Stimulated activated CD4-positive, alpha-beta T cell treated with anti-CD3 and anti-CD28 coated beads, Interleukin-4, amount 100 ng/mL, for 4 hours (primary cell): ENCODE measurements at places on chromosomes 3 and 15.

DNA sequence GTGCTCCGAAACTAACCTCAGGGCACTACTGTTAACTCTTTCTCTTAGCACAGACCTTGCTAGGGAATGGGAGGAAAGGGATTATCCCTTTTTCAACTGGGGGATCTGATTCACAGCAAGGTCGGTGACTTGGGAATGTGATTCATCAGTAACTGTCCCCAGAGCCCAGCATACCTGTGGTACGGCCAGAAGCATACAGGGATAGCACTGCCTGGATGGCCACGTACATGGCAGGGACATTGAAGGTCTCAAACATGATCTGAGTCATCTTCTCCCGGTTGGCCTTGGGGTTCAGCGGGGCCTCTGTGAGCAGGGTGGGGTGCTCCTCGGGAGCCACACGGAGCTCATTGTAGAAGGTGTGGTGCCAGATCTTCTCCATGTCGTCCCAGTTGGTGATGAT, 2.3 kb downstream of the ACTC1 start:
- DNase-seq: no peak

DNA sequence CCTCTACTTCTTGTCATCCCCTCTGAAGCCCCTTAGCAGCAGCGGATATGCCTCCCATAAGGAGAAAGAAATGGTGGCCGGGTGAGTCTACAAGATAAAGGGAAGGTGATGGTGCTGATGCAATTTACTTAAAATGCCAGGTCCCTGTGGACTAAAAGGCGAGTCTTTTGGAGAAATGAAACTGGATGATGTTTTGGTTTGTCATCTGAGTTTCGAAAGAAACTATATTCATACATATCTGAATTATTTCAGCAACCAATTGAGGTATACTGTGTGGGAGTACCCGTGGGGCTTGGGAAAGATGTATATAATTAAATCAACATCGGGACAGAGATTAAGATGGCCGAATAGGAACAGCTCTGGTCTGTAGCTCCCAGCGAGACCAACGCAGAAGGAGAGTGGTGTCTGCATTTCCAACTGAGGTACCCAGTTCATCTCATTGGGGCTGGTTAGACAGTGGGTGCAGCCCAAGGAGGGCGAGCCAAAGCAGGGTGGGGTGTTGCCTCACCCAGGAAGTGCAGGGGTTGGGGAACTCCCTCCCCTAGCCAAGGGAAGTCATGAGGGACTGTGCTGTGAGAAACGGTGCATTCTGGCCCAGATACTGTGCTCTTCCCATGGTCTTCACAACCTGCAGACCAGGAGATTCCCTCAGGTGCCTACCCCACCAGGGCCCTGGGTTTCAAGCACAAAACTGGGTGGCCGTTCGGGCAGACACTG, 210.6 kb upstream of the CHRM5 start:
- DNase-seq: no peak

DNA sequence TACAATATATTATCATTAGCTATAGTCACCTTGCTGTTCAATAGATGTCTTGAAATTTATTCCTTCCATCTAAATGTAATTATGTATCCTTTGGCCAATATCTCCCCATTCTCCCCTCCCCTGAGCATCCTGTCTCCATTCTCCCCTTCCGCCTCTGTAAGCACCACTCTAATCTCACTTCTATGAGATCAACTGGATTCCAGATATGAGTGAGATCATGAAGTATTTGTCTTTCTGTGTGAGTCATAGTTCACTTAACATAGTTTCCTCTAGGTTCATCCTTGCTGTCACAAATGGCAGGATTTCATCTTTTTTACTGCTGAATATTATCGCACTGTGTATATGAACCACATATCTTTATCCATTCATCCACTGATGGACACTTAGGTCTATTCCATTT, 148.8 kb upstream of the NDN start:
- DNase-seq: no peak

DNA sequence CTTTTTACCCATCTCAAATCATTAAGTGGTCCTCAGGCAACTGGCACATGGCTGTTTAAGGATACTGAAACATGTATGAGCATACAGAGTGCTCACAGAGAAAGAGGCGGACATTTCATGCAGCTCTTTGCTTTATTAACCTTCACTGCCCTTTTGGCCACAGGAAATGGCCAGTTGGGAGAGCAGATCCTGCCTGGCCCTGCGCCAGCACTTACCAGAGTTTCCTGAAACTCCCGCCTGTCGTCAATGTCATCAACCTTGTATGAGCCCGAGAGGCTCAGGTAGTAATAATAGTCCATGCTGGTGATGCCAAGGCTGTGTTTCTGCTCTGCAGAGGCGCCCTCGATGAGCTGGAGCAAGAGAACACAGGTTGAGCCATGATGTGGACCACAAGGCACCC, 17.8 kb downstream of the LDHAL6B start:
- no peak for DNase-seq

DNA sequence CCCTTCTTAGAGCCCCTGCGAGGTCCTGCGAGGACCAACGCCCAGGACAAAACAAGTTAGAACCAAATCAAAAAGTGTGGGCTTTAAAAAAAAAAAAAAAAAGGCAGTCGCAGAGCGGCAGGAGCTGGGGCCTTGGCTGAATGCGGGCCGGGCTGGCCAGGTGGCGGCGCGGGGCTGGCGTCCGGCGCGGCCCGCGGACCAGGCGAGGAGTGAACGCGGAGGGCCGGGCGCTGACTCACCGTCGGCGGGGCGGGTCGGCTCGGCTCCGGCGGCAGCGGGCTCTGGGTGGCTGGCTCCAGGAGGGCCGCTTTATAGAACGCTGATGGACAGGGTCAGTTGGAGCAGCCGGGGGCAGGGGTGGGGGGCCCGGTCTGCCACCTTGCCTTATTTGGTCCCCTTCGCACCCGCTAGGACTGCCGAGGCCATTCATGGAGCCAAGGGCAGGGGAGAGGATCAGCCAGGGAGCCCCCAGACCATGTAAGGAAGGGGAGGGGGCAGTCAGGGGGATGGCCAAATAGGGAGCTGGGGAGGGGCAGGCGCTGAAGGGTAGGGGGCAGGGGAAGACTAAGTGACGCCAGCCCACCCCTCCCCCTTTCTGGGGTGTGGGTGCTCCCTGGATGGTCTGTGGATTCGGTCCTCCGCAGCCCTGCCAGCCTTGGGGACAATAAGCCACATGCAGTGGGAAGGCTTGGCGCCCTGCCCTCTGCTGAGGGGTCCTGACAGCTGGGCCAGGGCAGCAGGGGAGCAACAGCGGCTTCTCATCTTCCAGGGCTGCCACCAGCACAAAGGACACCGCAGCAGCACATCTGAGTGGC, at the start of gene ACTC1:
Gene ACTC1 (minus strand): TSS at position 283 of the 815 bp plus-strand sequence. CDS start 741 bp downstream, outside the sequence.
- DNase-seq: no peak

DNA sequence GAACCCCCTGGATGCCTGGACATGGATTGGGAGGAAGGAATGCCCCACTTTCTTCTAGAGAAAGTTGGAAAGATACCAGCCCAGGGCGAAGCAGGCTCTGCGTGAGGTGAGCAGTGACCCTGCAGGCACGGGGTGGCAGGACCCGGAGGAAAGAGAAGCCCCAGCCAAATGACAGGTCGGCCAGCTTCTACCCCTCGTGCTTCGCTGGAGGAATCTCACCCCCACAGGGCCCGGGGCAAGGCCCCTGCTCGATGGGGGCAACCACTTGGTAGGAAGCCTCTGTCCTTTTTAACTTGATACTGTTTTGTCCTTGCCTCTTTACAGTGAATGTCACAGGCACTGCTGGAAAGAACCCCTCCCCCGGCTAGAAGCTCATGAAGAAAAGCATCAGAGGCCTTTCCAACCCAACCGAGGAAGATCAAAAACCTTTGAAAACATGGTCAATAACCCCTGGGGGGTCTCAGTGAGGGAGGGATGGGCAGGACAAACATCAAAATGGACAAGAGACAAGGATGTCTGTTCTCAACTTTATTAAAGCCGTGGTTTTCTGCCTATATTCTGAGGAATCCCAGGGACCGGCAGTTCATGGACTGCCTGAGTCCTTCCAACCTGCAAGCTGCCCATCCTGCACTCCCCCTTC, 54.4 kb downstream of the SH3BP5 start:
- DNase-seq: no peak

GRCh38 chr15:69540622-69541021, 88.0 kb downstream of the RPLP1 start:
- DNase-seq: no peak
